Amygdala (tissue), 56 donors: ENCODE measurements at places on chromosomes 7 and 10.
A peak's percentile ranks its signal among the peaks of the same experiment; 100 is the strongest.

- DNase-seq = no peak
Measured at GRCh38 chr10:53069013-53069412, 296.4 kb upstream of the MBL2 start.

DNA sequence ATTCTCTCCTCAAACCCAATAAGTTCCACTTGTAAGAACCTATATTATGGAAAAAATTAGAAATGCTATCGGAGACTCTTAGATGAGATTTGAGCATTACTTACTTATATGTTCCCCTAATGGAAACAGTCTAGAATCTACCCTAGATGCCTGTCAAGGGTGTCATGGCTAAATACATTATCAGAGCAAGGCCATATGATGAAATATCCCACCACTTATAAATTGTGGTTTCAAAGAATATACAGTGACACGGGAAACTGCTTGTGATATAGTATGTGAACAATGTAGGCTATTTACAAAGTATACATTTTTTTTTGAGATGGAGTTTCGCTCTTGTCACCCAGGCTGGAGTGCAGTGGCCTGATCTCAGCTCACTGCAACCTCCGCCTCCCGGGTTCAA lies 46.3 kb upstream of the CTBP2 start:
- no peak for DNase-seq

GRCh38 chr7:63900394-63901203 lies 98.0 kb upstream of the ZNF722 start:
- DNase-seq = peak; percentile 83

DNA sequence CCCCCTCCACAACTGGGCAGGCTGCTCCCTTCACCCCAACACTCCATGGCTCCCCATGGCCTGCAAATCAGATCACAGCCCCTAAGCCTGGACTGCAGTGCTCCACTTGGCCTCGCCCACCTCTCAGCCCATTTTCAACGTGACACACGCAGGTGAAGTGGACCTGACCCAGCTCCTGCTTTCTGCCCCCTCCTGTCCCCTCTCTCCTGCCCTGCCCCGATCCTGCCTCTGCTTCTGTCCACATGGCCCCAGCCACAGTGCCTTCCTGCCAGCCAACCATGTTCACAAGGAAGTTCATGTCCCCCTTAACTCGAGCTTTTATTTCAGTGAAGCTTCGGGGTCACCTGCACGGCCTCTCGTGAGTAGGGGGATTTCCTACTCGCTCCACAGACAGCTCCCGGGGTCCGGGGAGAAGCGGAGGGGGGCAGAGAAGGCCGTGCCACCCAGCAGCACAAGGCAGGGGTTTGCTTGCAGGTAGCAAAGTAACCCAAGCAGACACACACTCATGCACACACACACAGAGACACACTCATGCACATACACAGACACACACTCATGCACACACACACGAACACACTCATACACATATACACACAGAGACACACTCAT lies 537.5 kb downstream of the DNAJB6 start:
- DNase-seq = no peak

DNA sequence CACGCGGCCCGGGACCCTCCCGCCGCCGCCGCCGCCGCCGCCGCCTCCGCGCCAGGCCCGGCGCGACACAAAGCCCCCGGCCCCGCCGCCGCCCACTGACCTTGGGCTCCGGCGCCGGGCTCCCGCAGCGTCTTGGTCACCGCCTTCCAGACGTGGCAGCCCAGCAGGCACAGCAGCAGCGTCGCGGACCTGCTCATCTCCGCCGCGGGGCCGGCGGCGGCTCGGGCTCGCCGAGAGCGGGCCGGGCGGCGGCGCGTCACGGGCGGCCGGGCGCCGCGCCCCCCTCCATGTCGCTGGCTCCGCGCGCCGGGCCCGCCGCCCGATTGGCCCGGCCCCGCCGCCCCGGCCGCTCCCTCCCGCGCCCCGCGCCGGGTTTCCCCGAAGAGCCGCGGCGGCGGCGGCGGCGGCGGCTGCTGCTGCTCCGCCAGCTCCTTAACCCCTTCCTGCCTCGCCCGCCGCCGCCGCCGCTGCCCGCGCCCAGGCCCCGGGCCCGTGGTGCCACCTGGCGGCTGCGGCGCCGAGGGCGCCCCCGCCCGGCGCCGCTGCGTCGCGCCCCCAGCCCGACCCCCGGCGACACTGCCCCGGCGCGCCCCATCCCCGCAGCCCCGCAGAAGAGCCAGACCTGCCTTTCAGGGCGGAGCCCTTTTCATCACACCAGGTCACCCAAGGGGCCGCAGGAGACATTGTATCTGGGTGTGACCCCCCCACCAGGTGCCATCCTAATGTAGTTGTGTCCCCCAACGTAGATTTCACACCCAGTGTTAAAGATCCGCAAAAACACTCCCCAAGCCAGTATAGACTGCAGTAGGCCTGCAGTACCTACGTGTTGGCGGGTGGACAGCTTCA lies at the start of gene FAM171A1:
FAM171A1 (minus strand) TSS at position 434 of the 846 bp plus-strand sequence; CDS start at position 197, 237 bp downstream.
- peak; percentile 39 for DNase-seq

- DNase-seq = no peak
Measured at GRCh38 chr7:80170445-80170844, 35.8 kb downstream of the GNAI1 start.

DNA sequence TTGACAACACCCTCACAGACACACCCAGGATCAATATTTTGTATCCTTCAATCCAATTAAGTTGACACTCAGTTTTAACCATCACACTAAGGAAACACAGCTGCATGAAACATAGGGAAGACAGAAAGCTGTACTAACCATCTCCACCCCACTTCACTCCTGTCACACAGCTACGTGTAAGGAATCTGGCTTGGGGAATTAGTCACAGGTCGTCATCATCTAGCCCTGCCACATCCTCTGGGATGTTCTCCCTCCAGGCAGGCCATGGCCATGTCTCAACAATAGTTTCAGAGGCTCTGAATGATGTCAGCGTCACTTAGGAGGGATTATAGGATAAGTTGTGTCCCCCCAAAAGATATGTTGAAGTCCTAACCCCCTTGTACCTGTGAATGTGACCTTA lies 10.8 kb upstream of the SEMA3C start:
- DNase-seq = no peak

DNA sequence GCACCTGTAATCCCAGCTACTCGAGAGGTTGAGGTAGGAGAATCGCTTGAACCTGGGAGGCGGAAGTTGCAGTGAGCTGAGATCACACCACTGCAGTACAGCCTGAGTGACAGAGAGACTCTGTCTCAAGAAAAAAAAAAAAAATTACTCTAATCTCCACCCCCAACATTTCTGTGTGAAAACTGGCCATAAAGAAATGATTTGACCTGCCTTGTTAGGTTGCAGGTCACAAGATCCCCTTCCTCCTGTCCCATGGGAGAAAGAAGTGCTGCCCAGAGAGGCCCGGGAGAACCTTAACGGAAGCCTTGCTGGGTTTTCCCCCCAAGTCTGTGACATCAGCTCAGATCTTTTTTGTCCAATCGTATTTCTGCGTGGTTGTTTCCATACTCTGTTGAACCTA lies 8.7 kb upstream of the CALHM1 start:
- DNase-seq = no peak
